NCI-H1436 (cell line): ENCODE measurements at places on chromosomes 12 and 14.

DNA sequence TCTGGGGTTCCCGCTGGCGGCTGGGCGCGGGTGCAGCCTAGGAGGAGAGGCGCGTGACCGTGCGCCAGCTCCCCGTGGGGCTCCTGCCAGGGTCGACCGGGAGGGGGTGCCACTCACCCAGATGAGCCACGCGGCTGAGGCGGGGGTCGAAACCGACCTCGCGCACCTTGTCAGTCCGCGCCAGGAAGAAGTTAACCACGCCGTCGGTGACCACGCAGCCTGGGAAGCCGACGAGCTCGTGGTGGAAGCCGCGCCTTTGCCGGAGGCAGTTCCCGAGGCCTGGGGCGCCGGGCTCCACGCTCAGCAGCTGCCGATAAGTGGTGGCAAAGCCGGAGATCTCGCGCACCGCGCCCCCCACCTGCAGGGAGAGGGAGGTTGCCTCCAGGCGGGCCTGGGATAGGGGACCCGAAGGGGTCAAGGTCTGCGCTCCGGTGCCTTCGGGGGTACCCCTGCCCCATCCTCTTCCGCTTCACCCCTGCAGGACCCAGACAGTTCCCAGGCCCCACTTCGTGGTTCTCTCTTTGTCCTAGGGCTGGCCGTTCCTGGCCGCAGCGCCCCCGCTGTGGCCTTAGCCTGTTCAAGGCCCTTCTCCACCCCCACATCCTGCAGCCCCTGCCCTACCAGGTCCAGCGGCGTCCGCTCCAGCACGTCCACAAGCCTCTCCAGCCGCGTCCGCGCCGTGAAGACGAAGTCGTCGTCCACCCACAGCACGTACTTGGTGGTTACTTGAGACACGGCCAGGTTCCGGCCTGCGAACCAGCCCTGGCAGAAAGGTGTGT is 5.3 kb downstream of the B4GALNT1 start:
- no peak for DNase-seq

DNA sequence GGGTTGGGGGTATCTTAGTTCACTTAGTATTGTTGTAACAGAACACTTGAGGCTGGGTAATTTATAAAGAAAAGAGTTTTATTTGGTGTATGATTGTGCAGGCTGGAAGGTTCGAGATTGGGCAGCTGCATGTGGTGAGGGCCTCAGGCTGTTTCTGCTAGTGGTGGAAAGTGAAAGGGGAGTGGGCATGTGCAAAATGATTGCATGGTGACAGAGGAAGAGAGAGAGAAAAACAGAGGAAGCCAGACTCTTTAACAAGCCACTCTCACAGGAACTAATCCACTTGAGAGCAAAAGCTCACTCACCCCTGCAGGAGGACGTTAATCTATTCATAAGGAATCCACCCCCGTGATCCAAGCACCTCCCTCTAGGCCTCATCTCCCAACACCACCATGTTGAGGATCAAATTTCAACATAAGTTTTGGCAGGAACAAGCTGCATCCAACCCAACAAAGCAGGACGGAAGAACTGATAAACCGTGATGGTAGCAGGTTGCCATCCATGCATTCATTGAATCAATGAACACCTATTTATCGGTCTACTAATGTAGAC is 165.0 kb upstream of the GZMB start:
- DNase-seq: no peak

DNA sequence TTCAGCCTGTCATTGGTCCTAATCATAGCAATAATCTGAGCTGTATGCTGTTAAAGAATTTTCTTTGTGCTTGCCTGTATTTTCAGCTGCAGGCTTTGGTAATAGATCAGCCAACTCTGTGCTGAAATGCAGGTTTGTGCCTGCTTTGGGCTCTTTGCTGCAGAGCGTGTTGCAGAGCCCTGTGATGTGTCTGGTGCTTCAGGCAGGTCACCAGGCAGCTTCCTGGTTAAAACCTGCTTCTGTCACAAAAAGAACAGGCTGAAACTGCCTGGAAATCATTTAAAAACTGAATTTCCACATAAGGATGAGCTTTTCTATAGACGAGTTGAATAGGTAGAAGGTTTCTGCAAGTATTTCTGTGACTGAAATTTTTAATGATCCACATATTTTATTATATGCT is 3.1 kb downstream of the DIP2B start:
- DNase-seq: no peak

- DNase-seq: no peak
These were observed 113.0 kb downstream of the DYRK2 start for GRCh38 chr12:67761566-67761965.
